ENCODE measurements at places on chromosomes 6 and 20.

- no peak for DNase-seq
Observed at GRCh38 chr6:28586324-28586723, 60.6 kb downstream of the GPX5 start.

GRCh38 chr6:31966997-31967925 is 4.7 kb downstream of the DXO start:
- DNase-seq, result no peak

GRCh38 chr6:90217506-90218127 is 79.0 kb downstream of the BACH2 start:
- DNase-seq, result no peak

- no peak for DNase-seq
Observed at GRCh38 chr6:99434702-99435530, 9.8 kb upstream of the PNISR start.

DNA sequence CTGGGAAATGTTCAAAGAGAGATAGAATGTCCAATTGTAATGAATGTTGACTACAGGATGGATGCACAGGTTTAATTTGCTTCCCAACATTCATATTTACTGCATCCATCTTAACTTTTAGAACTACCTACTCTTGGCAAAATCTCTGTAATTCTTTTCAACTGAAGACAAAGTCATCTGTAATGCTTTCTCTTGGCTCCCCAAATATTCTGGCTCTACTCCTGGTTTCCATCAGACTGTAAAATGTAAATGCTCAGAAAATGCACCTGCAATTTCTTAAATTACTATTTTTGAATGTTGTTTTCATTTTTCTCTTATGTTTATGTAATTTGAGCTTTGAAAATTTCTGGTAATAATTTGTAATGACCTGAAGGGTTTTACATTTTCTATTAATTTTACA is 480.8 kb upstream of the IMPG1 start:
- no peak for DNase-seq

- no peak for DNase-seq
Observed at GRCh38 chr20:2558581-2559278, 22.4 kb downstream of the TMC2 start.

- DNase-seq, result no peak
Observed at GRCh38 chr20:62536871-62537401, 61.1 kb upstream of the GATA5 start.

DNA sequence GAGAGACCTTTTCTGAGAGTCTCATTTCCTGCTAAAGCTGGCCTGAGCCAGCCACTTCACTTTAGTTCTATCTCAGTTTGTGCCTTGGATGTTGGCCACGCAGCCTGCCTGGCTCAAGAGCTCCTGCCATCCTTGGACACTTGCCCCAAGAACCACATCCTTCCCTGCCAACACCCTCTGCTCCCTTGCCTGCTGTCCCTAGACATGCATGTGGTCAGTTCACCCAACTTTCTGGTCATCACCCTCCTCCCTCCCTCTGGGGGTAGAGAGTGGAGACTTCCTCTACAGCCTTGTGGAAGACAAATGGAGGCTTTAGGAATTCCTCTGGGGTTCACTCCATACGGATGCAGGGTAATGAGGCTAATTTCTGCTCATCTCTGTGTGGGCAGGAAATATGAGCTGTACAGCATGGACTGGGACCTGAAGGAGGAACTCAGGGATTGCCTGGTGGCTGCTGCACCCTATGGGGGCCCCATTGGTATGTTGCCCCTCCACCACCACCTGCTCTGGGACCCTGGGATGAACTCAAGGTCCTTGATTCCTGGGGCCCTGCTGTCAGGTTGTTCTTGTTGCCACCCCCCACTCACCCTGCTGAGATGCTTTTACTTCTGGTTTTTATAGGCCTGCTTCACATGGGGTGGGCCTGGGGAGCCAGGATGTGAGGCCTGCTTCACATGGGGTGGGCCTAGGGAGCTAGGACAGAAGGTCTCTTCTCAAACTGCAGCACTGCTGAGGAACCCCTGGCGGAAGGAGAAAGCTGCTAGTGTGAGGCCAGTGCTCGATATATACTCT is 13.8 kb upstream of the PTPRA start:
- DNase-seq, result no peak

DNA sequence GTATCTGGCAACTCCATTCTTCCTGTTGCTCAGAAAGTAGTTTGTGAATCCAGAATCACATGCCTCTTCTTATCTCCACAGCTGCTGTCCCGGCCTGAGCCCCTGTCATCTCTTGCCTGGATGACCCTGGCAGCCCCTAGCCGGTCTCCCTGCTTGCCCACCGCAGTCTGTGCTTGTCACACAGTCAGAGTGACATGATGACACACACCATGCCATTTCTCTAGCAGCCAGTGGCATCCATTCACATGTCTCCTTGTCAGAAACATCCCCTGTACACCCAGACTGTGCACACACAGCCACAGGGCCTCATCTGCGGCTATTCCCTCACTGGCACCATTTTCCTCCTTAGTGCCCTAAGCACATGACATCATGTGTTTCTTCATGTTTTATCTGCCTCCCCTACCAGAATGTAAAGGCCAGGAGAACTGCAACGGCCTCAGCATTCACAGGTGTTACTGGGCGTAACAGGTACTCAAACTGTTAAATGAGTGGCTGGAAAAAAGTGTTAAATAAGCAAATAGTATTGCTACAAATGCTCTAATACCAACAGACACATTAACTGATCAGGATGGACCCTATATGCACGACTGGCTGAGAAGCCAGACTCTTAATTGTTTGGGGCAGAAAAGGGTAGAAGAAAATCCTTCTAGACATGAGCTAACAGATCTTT is 9.6 kb downstream of the ABHD12 start:
- DNase-seq, result no peak

DNA sequence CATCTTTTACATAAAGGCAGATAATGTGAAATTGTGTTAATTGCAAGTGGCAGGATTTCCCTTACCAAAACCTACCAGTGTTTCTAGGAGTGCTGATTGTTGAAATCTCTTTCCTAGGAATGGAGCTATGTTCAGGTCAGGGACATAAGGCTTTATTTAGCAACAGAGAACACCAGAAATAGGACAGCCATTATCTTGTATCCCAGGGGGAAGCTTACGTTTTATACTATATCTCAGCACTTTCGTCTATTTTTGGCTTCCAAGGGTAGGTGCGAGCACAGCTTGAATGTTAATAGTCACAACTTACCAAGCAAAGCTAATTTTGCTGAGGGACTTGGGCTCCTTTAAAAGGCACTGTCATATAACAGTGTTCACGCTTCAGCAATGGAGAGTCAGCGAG is 94.0 kb downstream of the SYCP2 start:
- no peak for DNase-seq

GRCh38 chr6:18240230-18240629 is 24.1 kb downstream of the DEK start:
- no peak for DNase-seq

- DNase-seq, result no peak
Observed at GRCh38 chr6:168244961-168245551, 74.5 kb downstream of the DACT2 start.

DNA sequence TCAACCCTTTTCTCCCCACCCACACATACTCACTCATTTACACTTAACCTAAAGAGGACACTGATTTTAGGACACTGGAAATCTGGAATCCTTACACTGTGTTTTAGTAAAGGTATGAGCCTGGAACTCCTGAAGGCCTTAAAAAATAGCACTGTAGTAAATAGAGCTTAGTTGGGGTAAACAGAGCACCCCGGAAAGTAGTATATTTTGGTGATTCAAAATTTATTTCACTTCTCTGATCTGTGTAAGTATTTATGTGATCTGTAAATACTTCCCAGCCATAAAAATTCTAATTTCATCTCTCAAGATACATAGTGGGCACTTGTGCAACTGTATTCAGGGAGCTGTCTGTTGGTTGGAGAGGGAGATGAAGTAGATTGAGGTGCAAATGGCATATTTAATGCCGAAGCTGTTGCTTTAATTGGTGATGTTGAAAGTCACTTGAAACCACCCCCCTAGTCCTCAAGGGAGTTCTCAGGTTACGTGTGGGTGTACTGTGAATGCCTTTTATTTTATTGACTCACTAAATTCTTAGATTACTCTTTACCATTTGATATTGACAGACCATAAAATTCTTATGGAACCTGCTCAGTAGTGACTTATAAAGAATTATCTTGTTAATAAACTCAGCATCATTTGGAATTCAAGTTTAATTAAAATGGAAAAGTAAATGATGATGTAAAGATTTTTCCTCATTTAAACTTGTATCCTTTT is 154.9 kb downstream of the SOX4 start:
- DNase-seq, result no peak

GRCh38 chr6:36375644-36376155 is 11.8 kb downstream of the ETV7 start:
- no peak for DNase-seq

DNA sequence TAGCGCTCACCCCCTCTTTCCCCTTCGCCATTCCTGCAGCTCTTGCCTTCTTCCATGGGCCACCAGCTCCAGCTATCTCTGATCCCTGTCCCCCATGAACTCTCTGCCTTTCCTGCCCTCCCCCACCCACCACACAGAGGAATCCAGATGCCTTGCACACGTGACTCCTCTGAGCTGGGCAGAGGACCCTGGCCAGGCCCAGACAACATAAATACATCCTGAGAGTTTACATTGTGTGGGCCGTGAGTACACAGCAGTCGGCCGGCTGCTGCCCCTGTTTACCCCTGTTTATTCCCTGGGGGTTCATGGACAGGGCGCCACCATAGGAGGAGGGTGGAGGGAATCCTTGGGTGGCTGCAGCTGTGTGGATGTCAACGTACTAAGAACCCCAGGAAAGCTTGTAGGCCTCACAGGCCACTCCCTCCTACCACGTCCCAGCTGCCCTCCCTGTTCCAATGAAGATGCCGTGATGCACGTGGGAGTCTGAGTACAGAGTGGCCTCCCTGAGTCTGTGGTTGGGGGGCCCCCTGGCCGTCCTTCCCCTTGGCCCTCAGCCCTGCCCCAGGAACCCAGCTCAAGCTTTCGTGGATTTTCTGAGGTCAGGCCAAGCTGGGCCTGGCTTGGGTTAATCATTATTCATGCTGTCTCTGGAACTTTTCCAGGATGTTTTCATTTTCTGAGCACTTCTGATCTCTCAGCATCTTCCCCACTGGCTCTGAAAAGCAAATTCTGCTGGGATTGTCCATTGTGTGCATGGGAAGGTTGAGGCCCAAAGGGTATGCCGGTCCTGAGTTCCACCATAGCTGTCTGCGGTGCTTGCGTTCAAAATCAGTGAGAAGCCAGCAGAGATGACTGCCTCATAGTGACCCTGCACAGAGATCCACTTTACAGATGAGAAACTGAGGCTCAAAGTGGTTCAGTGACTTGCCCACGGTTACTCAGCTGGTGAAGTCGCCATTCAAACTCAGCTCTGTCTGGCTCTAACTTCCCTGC is 136.3 kb downstream of the MRPL14 start:
- no peak for DNase-seq

DNA sequence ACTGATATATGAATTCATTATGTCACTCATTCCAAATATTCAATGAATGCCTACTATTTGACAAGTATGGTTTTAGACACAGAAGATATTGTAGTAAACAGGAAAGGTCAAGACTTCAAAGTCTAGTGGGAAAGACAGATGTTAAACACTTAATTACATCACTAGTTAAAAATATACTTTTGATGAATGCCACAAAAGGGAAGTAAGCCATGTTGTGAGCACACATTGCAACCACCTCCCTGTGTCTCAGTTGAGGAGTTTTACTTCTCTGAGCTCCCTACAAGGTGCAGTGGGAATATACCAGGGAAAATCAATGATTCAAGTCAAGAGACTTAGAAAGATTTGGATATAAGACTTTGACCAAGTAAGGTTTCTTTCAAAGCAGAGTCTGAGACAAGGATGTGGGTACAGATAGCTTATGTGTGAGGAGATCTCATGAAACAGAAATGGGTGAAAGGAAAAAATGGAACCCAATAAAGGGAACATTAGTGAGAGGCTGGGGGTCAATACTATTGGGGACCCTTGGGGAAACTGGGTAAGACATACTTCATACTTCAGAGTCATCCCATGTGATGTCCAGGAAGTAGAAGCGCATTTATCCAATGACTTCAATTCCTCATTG is 503.7 kb downstream of the KIF16B start:
- no peak for DNase-seq

- no peak for DNase-seq
Observed at GRCh38 chr20:48904566-48905296, 16.8 kb upstream of the ARFGEF2 start.

DNA sequence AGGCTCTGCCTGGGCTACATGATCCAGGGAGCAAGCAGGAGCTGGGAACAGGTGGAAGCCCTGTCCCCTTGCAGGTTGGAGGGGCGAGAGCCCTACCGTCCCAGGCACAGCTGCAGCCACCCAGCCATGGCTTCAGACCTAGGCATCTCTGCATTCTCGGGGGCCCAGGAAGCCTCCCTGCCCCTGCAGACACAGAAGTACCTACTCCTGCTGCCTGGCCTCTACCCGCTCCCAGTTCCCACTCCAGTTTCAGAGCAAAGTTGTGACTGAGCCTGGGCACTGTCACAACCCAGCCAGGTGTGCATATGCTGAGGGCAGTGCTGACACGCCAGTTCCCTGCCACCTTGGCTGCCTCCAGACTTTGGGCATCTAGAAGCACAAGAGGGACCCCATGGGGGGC is 645.9 kb downstream of the HTR1B start:
- DNase-seq, result no peak

Data from caudate nucleus (tissue), 63 donors.